Endothelial cell of umbilical vein (primary cell): ENCODE measurements at places on chromosomes 5 and 9. TPM values are rescaled to one million over a fixed set of nuclear protein-coding genes. Genes with fewer than 3 reads are reported as not detected.
A peak's percentile ranks its signal among the peaks of the same experiment; 100 is the strongest.

DNA sequence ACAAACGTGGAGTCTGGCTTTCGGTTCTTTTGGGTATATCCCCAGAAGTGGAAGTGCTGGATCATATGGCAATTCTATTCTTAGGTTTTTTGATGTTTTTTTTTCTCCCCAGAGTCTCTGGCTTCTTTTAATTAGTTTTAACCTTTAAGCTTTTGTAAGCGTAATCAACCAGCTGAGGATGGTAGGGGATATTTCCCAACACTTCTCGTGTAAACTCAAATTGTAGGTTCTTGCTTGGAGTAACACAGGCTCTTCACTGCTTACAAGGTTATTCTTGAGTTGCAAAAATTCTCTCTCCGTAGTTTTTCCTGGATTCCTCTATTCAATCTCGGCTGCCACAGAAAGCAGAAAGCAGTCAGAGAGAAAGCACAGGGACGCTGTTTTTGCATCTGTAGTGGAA lies 11.9 kb downstream of the LAMC3 start:
- DNase-seq, result no peak

The FBXL7 gene
- polyA plus RNA-seq, result 23.5 and 24.1 TPM in 2 replicates

DNA sequence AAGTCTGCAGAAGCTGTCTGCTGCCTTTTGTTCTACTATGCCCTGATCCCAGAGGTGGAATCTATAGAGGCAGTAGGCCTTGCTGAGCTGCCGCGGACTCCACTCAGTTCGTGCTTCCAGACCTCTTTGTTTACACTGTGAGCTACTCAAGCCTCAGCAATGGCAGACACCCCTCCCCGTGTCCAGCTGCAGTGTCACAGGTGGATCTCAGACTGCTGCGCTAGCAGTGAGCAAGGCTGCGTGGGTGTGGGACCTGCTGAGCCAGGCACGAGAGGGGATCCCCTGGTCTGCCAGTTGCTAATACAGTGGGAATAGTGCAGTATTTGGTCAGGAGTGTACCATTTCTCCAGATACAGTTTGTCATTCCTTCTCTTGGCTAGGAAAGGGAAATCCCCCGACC lies 99.6 kb downstream of the SLCO4C1 start:
- DNase-seq, result no peak

DNA sequence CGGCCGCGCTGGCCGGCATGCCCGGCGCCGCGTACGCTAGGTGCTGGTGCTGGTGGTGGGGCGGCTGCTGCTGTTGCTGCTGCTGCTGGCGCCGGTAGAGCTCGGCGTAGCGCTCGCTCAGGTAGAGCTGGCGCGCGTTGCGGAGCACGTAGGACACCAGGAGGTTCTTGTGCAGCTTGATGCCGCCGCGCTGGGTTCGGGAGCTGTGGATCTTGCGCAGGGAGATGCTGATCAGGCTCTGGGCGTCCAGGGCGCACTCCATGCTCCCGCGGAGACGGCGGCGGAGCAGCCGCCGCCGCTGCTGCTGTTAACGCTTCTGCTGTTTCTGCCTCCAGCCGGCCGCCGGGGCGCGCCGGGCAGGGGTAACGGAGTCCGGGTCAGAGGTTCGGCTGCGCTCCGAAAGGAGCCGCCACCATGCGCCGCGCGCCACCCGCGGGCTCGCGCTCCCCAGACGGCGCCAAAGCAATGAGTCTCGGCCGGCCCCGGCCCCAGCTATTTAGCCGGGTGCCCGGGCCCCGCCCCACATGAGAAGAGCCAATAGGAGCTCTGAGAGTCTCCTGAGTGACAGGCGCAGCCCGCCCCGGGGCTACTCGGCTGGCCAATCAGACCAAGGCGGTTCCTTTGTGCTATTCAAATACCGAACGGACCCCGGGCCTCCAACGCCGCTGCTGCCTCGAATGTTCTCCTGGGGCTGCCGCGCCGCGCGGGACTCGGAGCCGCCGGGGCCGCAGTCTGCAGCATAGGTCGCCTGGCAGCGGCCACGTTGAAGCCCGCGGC lies at the start of gene IER5L:
IER5L (minus strand) TSS at position 471 of the 777 bp plus-strand sequence; CDS start at position 262, 209 bp downstream.
- DNase-seq, result peak; percentile 90
